ENCODE measurements at places on chromosomes 7 and 10. TPM values are rescaled to one million over a fixed set of nuclear protein-coding genes. Genes with fewer than 3 reads are reported as not detected.

The SERPINE1 gene
- total RNA-seq = not detected

DNA sequence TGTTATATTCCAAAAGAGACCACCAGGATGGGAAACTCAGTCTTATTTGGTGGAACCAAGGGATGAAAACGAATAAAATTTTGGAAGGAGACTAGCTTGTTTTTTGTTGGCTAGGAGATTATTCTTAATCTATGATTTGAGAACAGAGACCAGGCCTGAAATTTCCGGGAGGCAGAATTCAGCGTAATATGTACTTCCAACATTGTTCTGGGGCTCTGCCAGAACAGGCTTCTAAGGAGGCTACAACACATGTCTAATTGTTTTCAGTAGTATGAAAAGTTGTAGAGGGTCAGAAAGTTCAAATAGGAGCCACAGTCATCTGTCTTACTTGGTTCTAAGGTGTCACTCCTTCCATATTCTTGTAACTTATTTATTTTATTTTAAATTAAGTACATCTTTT, 1.7 kb downstream of the DDX21 start:
- H3K36me3 ChIP-seq = no peaks in the 10 kb centered on the region
- peaks cover 4% of the 10 kb centered on the region for H3K4me1 ChIP-seq
- no peak for DNase-seq

DNA sequence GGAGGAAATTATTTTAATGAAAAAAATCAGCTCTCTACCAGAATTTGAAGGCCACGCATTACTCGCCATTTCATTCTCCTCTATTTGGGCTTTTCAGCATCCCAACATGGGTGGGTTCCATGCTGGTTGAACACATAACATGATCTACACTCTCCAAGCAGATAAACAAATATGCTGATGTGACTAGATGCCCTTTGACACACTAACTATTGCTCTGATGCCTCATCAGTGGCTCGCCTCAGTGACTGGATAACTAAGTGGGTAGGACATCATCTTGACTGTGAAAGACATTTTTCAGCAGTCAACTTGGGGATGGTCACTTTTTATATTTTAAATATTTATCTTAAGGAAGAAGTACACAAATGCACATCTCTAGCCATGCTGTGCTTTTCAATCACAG, 113.9 kb upstream of the LAMB4 start:
- no peak overlapping the region for H3K4me3 ChIP-seq
- H3K36me3 ChIP-seq = no peaks in the 10 kb centered on the region
- no peak for DNase-seq

- no peak overlapping the region for H3K27ac ChIP-seq
- no peaks in the 10 kb centered on the region for H3K27me3 ChIP-seq
- H3K4me3 ChIP-seq = no peak overlapping the region
- H3K4me1 ChIP-seq = no peaks in the 10 kb centered on the region
These were observed 1.5 kb downstream of the CYP3A7 start for GRCh38 chr7:99733448-99733847.

DNA sequence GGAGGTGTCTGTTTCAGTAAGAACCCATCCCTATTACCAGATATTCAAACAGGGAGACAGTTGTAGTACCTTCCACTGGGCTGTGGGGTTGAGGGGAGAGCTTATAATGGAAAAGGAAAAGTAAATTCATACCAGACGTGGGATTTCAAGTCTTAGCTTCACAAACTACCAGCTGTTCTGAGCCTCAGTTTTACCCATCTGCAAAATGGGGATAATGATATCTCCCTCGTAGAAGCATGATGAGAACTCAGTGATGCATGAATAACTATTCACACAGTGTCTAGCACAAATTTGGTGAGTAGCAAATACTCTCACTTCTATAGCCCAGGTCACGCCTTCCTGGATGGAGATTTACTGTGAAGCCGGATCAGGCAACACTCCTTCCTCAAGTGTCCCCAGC, 29.1 kb upstream of the IKZF1 start:
- H3K27ac ChIP-seq = no peak overlapping the region
- H3K27me3 ChIP-seq = peaks cover 1% of the 10 kb centered on the region
- H3K4me1 ChIP-seq = no peaks in the 10 kb centered on the region
- H3K36me3 ChIP-seq = no peaks in the 10 kb centered on the region
- DNase-seq = no peak

- DNase-seq = no peak
- H3K27ac ChIP-seq = no peak overlapping the region
- peaks cover 1% of the 10 kb centered on the region for H3K27me3 ChIP-seq
These were observed 20.5 kb upstream of the RASGEF1A start for GRCh38 chr10:43287056-43288007.

All from glutamatergic neuron (in vitro differentiated cells).